ENCODE measurements at places on chromosomes 1 and 21. TPM values are rescaled to one million over a fixed set of nuclear protein-coding genes. Genes with fewer than 3 reads are reported as not detected.

Gene CFHR4
- not detected for total RNA-seq

Gene CCDC30
- 5.0 TPM for total RNA-seq

Gene AVPR1B
- not detected for total RNA-seq

Gene DMBX1
- 0.30 TPM for total RNA-seq

Gene COL24A1
- 1.1 TPM for total RNA-seq

Gene OR2T33
- total RNA-seq, result not detected

Gene SERPINC1
- total RNA-seq, result not detected

DNA sequence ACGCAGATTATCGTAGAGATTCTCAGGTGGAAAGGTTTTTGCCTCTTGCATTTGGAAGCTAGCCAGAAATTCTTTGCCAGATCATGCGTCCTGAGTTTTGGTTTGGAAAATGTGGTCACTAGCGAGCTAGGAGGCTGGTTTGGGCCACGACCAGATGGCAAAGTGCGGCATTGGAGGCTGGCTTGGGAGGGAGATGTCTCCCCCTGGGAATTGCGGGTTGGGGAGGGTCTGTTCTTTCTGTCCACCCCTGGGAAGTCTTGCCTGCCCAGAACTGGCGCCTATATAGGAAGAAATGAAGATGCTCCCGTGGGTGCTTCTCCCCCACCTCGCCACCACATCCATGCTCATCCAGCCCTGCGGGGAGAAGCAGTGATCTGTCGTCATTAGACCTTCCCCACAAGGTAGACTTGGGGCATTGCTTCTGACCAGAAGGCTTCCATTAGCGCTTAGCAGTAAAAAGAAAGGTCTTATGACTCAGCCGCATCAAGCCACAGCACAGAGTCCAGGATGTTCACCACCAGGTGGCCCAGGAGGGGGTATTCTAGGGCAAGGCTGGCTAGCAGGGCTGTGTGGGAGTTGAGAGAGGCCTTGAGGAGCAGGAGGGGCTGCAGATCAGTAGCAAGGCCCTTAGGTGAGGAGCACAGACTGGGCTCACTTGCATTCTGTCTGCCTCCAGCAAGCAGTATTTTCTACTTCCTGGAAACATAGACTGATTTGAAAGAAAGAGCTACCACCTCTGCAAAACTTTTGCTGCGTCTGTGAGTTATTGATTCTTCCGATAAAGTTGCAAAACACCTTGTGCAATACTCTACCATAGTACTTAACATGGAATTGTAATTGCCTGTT, 1.5 kb upstream of the PTP4A2 start:
- H3K27me3 ChIP-seq, result no peaks in the 10 kb centered on the region
- no peaks in the 10 kb centered on the region for H3K36me3 ChIP-seq
- no peak overlapping the region for H3K4me3 ChIP-seq
- peak overlapping the region; percentile 97 for H3K27ac ChIP-seq
- peaks cover 60% of the 10 kb centered on the region for H3K4me1 ChIP-seq

GRCh38 chr21:21384977-21385376, 386.8 kb downstream of the NCAM2 start:
- H3K36me3 ChIP-seq, result no peaks in the 10 kb centered on the region
- H3K27ac ChIP-seq, result no peak overlapping the region
- no peaks in the 10 kb centered on the region for H3K4me1 ChIP-seq
- H3K27me3 ChIP-seq, result no peaks in the 10 kb centered on the region

GRCh38 chr1:173257805-173258204, 50.7 kb upstream of the TNFSF4 start:
- H3K4me3 ChIP-seq, result no peak overlapping the region
- no peaks in the 10 kb centered on the region for H3K36me3 ChIP-seq
- H3K27me3 ChIP-seq, result no peaks in the 10 kb centered on the region
- DNase-seq, result no peak
- no peak overlapping the region for H3K27ac ChIP-seq
- no peaks in the 10 kb centered on the region for H3K4me1 ChIP-seq

- no peak for DNase-seq
- no peak overlapping the region for H3K4me3 ChIP-seq
- H3K4me1 ChIP-seq, result no peaks in the 10 kb centered on the region
- H3K27me3 ChIP-seq, result no peaks in the 10 kb centered on the region
- no peak overlapping the region for H3K27ac ChIP-seq
- H3K36me3 ChIP-seq, result no peaks in the 10 kb centered on the region
Measured at GRCh38 chr1:240691501-240691900, 79.5 kb upstream of the GREM2 start.

- peaks cover 39% of the 10 kb centered on the region for H3K4me1 ChIP-seq
- no peak overlapping the region for H3K27ac ChIP-seq
- no peaks in the 10 kb centered on the region for H3K27me3 ChIP-seq
- H3K36me3 ChIP-seq, result no peaks in the 10 kb centered on the region
Measured at GRCh38 chr1:94859174-94859573, 39.0 kb downstream of the SLC44A3 start.

- peak overlapping the region; percentile 27 for H3K4me3 ChIP-seq
- H3K27ac ChIP-seq, result peak overlapping the region; percentile 96
- no peaks in the 10 kb centered on the region for H3K36me3 ChIP-seq
- DNase-seq, result no peak
- H3K27me3 ChIP-seq, result no peaks in the 10 kb centered on the region
- H3K4me1 ChIP-seq, result peaks cover 87% of the 10 kb centered on the region
Measured at GRCh38 chr1:154418062-154418921, 13.1 kb downstream of the IL6R start.

- no peak overlapping the region for H3K4me3 ChIP-seq
- H3K27me3 ChIP-seq, result no peaks in the 10 kb centered on the region
- no peaks in the 10 kb centered on the region for H3K36me3 ChIP-seq
- DNase-seq, result peak; percentile 6
Measured at GRCh38 chr1:117586337-117586736, 19.5 kb upstream of the TENT5C start.

DNA sequence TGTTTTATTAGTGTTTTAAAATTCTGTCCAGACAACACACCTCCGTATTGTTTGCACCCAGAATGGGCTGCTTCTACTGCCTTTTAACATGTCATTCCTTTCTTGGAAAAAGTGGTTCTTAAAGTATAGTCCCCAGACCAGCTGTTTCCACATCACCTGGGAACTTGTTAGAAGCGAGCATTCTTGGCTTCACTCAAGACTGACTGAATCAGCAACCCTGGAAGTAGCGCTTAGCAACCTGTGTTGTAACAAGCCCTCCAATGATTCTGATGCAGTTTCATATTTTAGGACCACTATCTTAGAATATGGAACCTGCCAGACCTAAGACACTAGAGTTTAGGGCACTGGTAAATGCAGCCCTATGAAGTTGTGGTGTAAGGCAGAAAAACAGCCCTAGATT, 6.0 kb upstream of the PPIE start:
- no peak overlapping the region for H3K4me3 ChIP-seq
- H3K27ac ChIP-seq, result no peak overlapping the region
- no peaks in the 10 kb centered on the region for H3K4me1 ChIP-seq
- peaks cover 63% of the 10 kb centered on the region for H3K27me3 ChIP-seq
- H3K36me3 ChIP-seq, result no peaks in the 10 kb centered on the region

DNA sequence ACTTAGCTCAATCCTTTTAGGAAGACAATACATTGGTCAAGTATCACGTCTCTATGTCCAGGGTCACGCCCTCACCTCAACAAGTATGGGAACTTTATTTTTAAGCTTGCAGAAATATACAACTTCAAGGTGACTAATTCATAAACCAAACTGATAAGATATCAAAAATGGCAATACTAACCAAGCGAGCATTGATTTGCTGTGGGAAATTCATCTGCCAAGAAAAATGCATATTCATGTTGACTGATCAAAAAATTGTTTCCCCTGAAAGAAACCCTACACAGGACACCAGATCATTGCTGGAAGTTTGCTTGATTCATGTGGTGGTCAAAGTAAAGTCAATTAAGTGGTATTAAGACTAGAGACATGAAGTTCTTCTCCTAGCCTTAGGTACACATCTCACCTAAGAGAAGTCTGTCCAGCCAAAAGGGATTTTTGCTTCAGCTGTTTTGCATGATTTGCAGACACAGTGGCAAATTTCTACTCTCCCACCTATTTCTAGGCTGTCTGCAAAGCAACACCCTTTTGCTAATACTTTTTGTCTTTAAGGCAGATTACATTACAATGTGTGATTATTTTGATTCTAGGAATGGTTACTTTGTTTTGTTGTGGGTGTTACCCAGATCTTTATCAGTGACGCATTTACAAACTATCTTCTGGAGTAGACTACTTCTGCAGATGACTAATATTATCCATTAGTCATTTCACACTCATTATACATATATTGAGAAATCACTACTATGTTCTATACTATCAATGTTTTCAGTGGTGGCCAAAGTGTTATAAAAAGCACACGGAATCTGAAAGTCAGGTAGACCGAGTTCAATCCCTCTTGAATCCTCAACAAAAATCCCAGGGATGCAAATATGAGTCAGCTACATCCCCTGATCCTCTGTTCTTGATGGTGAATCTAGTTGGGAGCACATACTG, 12.4 kb downstream of the SAMSN1 start:
- H3K4me1 ChIP-seq, result no peaks in the 10 kb centered on the region
- H3K27me3 ChIP-seq, result no peaks in the 10 kb centered on the region
- peak overlapping the region; percentile 18 for H3K27ac ChIP-seq
- no peak overlapping the region for H3K4me3 ChIP-seq

- no peak overlapping the region for H3K27ac ChIP-seq
- no peaks in the 10 kb centered on the region for H3K36me3 ChIP-seq
- no peak overlapping the region for H3K4me3 ChIP-seq
- peaks cover 7% of the 10 kb centered on the region for H3K27me3 ChIP-seq
- H3K4me1 ChIP-seq, result no peaks in the 10 kb centered on the region
Measured at GRCh38 chr1:213621077-213621476, 366.7 kb upstream of the PROX1 start.

DNA sequence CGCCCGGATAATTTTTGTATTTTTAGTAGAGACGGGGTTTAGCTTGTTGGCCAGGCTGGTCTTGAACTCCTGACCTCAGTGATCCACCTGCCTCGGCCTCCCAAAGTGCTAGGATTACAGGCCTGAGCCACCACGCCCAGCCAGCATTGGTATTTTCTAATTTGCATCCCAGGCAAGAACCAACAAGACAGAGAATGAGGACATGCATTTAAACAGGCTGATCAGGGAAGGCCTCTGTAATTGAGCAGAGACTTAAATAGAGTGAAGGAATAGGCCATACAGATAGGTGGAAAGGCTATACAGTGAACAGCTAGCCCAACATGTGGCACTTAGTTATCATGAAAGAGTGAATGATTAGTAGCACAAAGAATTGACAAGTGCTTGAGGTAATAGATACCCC, 230.4 kb downstream of the SLC35F3 start:
- H3K4me1 ChIP-seq, result no peaks in the 10 kb centered on the region
- no peaks in the 10 kb centered on the region for H3K36me3 ChIP-seq
- no peak overlapping the region for H3K27ac ChIP-seq
- no peak for DNase-seq
- no peak overlapping the region for H3K4me3 ChIP-seq

GRCh38 chr1:171480035-171480434, 5.3 kb upstream of the PRRC2C start:
- H3K27ac ChIP-seq, result no peak overlapping the region
- H3K4me1 ChIP-seq, result peaks cover 8% of the 10 kb centered on the region
- DNase-seq, result no peak
- no peak overlapping the region for H3K4me3 ChIP-seq
- H3K36me3 ChIP-seq, result no peaks in the 10 kb centered on the region

- H3K4me3 ChIP-seq, result no peak overlapping the region
- no peak overlapping the region for H3K27ac ChIP-seq
- peaks cover 22% of the 10 kb centered on the region for H3K27me3 ChIP-seq
- DNase-seq, result no peak
- H3K36me3 ChIP-seq, result no peaks in the 10 kb centered on the region
Measured at GRCh38 chr1:84888753-84889152, 4.3 kb downstream of the LPAR3 start.

DNA sequence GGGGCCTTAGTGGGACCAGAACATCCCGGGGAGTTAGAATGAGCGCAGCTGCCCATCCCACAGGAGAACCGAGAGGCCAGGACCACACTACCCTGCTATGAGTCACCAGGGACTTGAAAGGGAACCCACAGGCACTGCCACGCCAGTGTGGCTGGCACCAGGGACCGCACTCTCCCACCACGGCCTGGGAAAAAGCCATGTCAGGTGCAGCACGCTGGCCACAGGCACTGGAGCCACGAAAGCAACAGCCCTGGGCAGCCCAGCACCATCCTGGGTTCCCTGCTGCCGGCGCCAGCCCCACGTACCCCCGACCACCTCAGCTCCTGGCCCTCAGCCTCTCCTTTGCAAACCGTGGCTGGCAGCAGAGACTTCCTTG, 14.1 kb upstream of the TMEM240 start:
- H3K36me3 ChIP-seq, result no peaks in the 10 kb centered on the region
- H3K27me3 ChIP-seq, result no peaks in the 10 kb centered on the region
- DNase-seq, result no peak
- no peak overlapping the region for H3K4me3 ChIP-seq

- H3K27me3 ChIP-seq, result peaks cover 3% of the 10 kb centered on the region
- no peaks in the 10 kb centered on the region for H3K36me3 ChIP-seq
- peaks cover 5% of the 10 kb centered on the region for H3K4me1 ChIP-seq
- H3K27ac ChIP-seq, result no peak overlapping the region
- H3K4me3 ChIP-seq, result no peak overlapping the region
Measured at GRCh38 chr1:204994086-204994862, 48.7 kb upstream of the CNTN2 start.

DNA sequence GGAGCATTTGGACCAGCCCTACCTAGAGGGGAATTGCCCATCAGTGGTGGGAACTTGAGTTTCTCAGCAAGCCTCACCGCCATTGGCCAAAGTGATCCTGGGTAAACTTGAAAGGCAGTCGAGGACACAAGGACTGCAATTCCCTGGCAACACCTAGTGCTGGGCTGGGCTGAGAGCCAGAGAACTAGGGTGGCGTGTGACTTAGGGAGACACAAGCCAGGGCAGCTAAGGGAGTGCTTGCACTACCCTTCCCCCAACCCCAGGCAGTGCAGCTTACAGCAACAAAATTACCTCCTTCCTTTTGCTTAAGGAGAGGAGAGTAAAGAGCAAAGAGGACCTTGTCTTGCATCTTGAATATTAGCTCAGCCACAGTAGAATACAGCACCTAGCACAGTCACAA, 176.9 kb upstream of the PRMT6 start:
- H3K4me1 ChIP-seq, result no peaks in the 10 kb centered on the region
- no peak overlapping the region for H3K4me3 ChIP-seq

GRCh38 chr1:25615172-25615541, 1.4 kb upstream of the MAN1C1 start:
- no peaks in the 10 kb centered on the region for H3K27me3 ChIP-seq
- H3K4me3 ChIP-seq, result no peak overlapping the region
- DNase-seq, result no peak
- H3K27ac ChIP-seq, result peak overlapping the region; percentile 17
- H3K36me3 ChIP-seq, result no peaks in the 10 kb centered on the region

- no peak overlapping the region for H3K27ac ChIP-seq
- no peak overlapping the region for H3K4me3 ChIP-seq
- peaks cover 24% of the 10 kb centered on the region for H3K27me3 ChIP-seq
- H3K4me1 ChIP-seq, result no peaks in the 10 kb centered on the region
- H3K36me3 ChIP-seq, result no peaks in the 10 kb centered on the region
Measured at GRCh38 chr1:37177230-37177864, 143.0 kb upstream of the GRIK3 start.
